Amygdala (tissue), 56 donors: ENCODE measurements at places on chromosomes 5 and 9.

- peak; percentile 34 for DNase-seq
Measured at GRCh38 chr5:68216245-68217046, 890 bp downstream of the PIK3R1 start.

GRCh38 chr9:87119328-87119881 is 172.1 kb upstream of the GAS1 start:
- DNase-seq, result no peak

DNA sequence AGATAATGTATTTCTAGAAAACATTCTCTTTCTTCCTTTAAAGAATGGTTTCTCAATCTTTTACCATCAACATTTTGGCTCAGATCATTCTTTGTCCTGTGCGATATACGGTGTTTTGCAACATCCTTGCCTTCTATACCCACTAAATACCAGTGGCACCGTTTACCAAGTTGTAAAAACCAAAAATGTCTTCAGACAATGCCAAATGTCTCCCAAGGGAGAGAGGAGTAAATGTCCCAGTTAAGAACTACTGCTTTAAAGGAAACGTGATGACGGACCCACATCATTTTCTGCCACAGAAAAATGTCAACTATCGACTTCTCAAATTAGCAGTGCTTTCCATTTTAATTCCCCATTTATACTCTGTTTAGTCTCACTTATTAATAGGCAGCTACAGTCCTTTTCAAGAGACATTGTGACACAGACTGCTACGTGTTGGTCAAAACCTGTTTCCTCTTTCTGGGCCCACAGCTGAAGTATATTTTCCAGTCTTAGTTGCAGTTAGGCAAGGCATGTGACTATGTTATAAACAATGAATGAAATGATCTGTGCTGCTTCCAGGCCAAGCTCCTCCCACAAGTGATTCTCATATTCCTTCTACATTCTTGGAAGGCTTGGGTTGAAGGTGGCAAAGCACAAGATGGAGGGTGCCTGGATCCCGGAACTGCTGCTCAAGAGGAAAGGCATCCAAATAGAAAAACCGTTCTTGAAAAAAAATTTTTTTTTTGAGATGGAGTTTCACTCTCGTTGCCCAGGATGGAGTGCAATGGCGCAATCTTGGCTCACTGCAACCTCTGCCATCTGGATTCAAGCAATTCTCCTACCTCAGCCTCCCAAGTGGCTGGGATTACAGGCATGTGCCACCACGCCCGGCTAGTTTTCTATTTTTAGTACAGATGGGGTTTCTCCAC is 8.8 kb downstream of the PRXL2C start:
- no peak for DNase-seq

DNA sequence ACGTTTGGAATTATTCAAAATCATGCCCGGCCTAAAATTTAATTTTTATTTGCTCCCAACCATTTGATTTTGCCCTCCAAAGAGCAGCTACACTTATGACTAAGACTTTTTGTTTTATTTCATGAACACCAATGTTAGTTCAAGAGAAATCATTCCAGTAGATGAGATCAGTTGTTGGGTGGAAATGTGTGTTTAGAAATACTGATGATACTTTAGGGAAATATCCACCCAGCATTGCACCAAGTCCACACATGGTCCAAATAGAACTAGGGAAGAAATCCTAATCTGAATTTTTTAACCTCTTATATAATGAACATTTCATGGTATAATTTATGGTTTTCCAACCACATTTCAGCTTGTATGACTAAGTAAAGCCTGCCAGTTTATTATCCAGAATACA is 28.3 kb upstream of the GOLPH3 start:
- no peak for DNase-seq

DNA sequence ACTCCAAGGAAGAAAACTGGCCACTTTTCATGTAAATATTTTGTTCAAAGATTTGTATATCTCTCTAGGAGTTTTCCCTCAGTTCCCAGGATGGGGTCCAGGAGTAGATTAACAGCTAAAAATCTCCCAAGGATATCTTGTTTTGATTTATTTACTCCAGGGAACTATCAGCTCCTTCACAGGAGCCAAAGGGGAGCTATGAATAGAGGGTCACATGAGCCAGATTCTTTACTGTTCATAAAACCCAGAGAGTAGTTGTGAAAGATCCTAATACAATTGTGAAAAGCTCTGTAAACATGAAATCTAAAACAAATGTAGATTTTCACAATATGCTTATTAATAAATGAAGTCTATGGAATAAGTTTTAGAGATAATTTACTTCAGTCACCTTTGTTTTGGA is 16.9 kb downstream of the DIMT1 start:
- DNase-seq, result no peak

- no peak for DNase-seq
Measured at GRCh38 chr5:32047056-32047455, 127.1 kb downstream of the GOLPH3 start.
